DMS53 (cell line): ENCODE measurements at places on chromosomes 13 and 19.
A peak's percentile ranks its signal among the peaks of the same experiment; 100 is the strongest.

GRCh38 chr19:38375748-38376147, 1.4 kb downstream of the PSMD8 start:
- no peak for DNase-seq

DNA sequence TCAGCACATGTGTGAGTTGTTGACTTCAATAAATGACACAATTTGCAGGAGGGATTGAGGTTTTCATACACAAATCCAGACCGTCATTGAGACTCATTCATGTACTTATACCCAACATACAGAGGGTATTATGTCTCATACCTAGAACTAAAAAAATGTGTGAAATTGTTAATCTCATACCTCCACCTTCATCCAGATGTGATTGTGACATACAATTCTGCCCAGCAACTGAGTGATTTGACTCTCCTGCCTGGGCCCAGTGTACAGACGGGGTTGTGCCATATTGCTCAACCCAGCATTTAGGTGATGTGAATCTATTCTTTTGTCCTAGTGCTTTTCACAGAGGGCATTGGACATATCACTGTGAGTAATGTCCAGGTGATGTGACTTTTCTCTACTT, 12.6 kb upstream of the ZNF681 start:
- DNase-seq: no peak

GRCh38 chr13:93800342-93800741, 573.7 kb downstream of the GPC6 start:
- DNase-seq: no peak

DNA sequence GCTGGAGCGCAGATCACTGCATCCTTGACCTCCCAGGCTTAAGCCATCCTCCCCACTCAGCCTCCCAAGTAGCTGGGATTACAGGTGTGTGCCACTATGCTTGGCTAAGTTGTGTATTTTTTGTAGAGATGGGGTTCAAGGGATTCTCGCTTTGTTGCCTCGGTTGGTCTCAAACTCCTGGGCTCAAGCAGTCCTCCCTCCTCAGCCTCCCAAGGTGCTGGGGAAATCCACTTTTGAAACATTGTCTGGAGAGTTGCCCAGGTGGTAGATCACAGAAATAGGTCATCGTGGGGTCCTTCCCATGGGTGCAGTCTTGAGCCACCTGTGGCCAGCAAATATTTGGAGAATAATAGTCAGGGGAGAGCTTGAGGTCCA, 5.2 kb downstream of the LDLR start:
- DNase-seq: no peak

GRCh38 chr19:31100981-31101380, 248.3 kb downstream of the TSHZ3 start:
- DNase-seq: no peak

GRCh38 chr19:10896851-10897526, 25.6 kb downstream of the CARM1 start:
- peak; percentile 93 for DNase-seq

- DNase-seq: peak; percentile 21
Measured at GRCh38 chr19:19406878-19407632, 1.6 kb downstream of the GATAD2A start.

DNA sequence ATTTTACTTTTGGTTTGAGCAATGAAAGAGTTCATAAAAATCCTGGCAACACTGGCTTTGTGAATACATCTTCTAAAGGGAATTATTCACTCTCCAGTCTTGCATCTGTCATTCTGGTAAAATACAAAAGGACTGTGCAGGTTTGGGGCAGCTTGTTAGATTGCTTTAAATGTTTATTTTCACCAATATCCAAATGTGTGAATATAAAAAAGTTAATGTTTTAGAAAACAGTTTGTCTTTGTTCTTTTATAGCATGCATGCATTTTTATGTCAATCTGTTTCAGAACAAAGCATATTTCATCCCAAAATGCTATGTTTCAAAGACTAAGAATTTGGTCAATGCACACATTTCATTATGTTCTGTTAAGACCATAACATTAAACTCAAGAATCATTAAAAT, 1145.4 kb downstream of the OLFM4 start:
- DNase-seq: no peak

DNA sequence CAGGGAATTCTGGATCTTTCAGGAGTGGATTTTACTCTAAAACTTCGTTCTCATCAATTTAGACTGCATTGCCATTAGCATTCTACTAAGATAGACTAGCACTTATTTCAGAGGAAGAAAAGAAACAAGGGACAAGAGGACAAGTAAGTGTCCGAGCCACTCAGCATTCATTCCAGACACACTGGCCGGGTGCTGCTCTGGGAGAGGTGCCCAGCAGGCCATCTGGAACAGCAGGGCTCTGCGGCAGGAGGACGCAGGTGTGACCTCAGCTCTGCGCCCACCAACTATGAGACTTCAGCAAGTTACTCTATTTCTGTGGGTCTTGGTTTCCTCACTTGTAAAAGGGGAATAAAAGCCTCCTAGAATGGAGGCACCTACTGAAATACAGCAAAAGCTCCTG, 4.2 kb downstream of the EPS15L1 start:
- no peak for DNase-seq

DNA sequence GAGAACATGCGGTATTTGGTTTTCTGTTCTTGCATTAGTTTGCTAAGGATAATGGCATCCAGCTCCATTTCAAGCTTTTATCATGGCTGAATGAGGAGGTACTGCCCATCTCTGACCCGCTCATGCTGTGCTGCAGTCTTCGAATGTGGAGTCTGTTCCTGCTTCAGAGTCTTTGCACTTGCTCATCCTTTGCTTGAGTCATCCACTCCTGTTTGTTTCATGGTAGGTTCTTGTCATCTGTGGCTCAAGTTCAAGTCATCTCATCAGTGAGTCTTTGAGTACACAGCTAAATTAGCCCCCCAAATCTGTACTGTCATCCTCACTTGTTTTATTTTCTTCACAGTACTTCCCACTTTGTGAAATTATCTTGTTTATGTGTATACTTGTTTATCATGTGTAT, 5.4 kb downstream of the UCHL3 start:
- no peak for DNase-seq

DNA sequence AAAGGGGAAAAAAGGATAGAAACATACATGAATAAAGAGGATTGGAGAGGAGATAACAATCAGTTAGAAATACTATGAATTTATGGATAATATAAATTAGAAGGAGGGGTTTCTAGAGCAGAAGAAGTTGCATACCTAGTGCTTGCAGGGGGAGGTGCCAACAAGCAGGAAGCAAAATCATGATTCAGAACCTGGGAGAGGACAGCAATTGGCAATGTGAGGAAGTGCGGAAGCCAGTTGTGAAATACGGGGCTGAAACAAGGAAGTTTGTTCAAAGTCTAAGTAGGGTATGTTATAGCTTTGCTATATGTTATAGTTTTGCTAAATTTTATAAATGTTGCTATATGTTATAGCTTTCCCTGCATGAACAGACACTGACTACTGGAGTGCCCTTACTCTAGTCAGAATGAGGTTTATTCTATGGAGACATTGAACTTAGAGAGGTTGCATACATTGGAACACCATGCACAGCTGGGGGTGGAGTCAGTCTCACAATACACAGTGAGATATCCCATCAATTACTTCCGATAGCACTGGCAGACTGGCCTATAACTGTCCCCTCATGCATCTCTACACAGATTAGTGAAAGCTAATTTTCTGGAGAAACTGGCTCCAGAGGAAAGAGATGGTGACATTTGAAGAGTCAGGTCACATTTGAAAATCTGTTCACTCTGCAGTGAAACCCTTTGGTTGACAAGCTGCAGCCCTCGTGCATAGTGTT, 92.1 kb downstream of the GPC6 start:
- no peak for DNase-seq

GRCh38 chr13:27919659-27919933, 204 bp upstream of the PDX1 start:
- no peak for DNase-seq

DNA sequence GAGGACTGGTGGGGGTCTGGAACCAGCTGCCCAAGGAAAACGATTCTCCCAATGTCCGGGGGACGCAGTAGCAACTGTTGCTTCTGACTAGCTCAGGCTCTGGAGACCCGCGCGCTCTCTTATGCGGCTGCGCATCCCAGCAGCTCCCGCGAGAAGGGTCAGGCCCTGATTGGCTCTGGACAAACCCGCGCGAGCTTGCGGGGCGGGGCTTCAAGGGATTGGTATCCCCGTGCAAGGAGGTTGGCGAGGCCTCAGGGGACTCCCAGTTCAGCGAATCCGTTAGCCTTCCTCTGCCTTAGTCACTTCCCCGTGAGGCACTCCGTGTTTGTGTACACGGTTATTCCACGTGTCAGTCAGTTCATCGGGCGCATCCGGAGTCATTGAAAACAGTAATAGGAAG, 20.2 kb downstream of the SIGLECL1 start:
- DNase-seq: no peak

DNA sequence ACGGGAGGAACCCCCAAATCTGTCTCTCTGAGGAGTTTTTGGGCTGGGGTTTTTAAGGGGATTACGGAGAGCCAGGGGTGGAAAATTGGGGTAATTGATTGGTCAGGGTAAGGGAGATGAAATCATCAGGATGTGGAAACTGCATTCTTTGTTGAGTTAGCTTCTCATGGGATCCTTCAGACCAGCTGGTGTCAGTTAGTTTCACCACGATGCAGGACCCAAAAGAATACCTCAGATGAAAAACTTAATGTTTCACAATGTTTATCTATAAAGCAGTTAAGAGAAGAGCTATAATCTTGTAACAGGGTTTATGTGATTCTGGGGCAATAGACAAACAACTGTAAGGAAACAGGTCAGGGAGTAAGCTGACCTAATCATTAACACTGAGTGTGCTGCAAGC, 230.8 kb downstream of the POU4F1 start:
- DNase-seq: no peak

DNA sequence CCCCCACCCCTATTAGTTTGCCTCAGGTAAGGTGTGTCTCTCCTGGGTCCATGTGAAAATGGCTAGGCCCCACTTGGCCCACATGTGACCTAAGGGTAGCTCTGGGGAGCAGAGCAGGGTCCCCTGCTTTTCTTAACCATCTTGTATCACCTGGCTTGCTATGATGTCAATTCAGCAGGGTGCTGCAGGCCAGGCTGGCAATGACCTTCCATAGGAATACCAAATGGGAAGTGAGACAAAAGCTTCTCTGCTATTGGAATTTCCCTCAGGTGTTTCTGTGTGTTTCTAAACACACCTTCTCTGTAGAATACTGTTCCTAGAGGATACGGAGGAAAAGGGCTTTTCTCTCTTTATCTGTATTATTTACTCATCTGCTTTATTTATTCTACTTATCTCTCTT, 35.7 kb upstream of the DACH1 start:
- no peak for DNase-seq

DNA sequence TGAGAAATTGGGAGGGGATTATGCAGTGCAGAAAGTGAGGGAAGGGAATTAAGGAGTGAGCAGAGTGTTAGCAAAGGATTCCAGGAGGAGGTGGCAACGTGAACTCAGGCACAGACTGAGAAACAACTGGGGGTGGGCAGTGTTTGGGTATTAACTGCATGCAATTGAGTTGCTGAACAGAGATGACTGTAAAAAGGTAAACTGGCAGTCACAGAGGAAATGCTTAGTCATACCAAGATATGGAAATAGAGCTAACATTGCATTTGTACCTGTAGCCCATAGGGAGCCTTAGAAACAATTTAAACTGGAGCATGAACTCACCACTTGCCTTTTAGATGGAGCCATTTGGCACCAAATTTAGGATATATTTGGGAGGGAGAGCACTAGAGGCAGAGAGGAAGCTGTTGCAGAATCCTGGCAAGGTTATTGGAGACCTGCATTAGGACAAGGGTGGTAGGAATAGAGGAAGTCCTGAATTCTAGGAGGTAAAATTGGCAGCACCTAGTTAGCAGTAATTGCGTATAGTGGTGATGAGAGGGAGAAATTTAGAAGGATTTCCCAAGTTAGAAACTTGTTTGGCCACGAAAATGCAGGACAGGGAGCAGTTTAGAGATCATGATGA, 100.6 kb upstream of the FRY start:
- DNase-seq: peak; percentile 56

DNA sequence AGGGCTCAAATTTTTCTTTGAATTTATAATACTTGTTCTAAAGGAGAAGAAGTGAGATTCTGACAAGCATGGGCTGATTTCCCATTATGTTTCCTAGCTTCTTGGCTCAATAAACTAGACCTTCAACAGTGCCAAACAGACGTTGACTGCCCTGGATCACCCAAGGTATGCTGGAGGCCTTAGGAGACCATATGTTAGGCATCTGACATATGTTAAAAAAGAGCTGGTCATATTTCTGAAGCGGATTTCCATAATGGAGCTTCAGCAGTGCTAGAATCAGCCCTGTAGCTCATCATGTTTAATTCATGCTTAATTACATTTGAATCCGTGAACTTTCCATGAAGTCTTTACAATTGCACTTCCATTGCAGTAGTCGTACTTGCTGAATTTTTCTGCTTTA, 653.3 kb downstream of the DIAPH3 start:
- DNase-seq: no peak

- no peak for DNase-seq
Measured at GRCh38 chr19:16274447-16274846, 50.2 kb upstream of the KLF2 start.

GRCh38 chr19:38228491-38229439, 4.7 kb upstream of the DPF1 start:
- peak; percentile 79 for DNase-seq

GRCh38 chr13:27276188-27276587, 5.6 kb downstream of the RASL11A start:
- no peak for DNase-seq

GRCh38 chr19:616062-616700, 17.2 kb downstream of the POLRMT start:
- no peak for DNase-seq

GRCh38 chr13:73870036-73870741, 264.0 kb downstream of the KLF12 start:
- DNase-seq: no peak

GRCh38 chr19:28171983-28172382, 1041.0 kb downstream of the UQCRFS1 start:
- no peak for DNase-seq

- DNase-seq: no peak
Measured at GRCh38 chr19:51765086-51765485, 4.1 kb downstream of the FPR2 start.

DNA sequence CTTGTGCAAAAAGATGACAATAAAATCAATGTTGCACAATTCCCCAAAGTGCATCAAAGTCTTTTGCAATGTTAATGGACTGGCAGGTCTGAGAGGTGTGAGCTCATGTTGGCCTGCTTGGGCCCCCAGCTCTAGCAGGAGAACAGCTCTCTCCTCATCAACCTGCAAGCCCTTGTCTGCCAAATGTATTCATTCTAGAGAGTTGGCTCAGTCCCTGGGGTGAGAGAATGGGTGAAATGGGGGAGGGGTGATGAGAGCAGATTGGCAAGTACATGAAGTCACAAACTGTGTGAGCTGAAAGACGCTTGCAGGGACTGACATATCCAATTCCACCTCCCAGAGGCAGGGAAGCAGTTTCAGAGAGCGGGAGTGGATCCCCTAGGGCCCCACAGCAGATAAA, 465.1 kb upstream of the ZNF507 start:
- no peak for DNase-seq

- DNase-seq: no peak
Measured at GRCh38 chr13:43597599-43597945, 189.2 kb downstream of the ENOX1 start.

GRCh38 chr13:28794396-28794795, 25.7 kb upstream of the MTUS2 start:
- no peak for DNase-seq

- DNase-seq: peak; percentile 46
Measured at GRCh38 chr19:374183-374885, 29.7 kb upstream of the MIER2 start.
